ENCODE measurements at places on chromosomes 12 and 14.

- DNase-seq = no peak
These were observed 633 bp upstream of the RNU4-2 start for GRCh38 chr12:120292411-120292660.

DNA sequence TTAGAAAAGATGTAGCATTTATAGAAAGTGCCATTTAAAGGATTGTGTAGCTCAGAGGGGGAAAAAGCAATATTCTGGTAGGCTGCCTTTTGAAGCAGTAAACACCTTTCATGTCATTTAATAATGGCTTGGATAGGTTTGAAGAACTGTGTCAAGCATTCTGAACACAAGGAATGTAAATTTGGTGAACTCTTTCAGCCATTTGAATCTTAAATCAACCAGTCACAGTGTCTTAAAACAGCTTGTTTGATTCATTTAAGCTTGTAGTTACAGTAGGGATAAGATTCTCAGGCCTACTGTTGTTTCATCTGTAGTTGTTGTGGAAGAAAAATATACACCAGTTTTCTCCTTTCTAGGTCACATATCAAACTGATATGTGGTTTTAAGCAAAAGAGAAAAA is 299.4 kb upstream of the NOVA1 start:
- DNase-seq = no peak

DNA sequence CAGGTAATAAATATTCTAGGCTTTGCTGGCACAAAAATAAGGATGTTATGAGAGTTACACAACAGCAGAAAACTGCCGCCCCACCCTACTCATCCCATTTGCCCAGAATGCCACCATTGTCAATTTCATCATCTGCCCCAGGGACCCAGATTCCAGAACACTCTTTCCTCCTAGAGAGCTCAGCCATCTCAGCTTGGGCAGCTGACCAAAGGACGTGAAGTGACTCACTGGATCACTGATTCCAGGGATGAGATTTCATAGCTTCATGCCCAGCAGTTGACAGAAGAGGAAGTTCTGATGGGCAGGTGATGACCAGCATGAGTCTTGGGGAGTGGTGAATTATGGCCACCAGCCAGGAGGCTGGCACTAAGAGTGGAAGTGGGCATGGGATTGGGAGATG is 450.3 kb downstream of the RMST start:
- no peak for DNase-seq

DNA sequence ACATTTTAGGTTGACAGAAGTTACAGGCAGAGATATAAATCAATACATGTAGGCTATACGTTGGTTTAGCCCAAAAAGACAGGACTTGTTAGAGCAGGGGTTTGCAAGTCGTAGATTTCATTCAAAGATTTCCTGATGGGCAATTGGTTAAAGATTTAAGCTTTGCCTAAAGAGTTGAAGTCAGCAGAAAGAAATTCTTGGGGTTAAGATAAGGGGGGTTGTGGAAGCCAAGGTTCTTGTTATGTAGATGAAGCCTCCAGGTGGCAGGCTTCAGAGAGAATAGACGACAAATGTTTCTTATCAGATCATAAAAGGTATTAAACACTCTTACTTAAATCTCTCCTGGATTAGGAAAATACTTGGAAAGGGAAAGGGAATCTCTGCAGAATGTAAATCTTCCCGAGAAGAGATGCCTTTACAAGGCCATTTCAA is 510.8 kb downstream of the TMTC2 start:
- no peak for DNase-seq

DNA sequence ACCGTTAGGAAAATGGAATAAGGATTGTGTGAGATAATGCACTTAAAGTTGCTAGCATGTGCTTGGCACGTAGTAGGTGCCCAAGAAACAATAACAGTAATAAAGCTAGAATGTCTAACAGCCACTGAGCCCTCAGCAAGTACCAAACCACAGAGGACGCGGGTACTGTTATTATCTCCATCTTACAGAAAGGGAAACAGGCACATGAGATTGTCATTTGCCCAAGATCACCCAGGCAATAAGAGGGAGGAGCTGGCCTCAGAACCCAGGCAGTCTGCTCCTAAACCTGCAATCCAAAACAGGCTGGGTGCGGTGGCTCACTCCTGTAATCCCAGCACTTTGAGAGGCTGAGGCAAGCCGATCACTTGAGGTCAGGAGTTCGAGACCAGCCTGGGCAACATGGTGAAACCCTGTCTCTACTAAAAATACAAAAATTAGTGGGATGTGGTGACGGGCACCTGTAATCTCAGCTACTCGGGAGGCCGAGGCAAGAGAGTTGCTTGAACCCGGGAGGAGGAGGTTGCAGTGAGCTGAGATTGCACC is 5.1 kb upstream of the SDS start:
- no peak for DNase-seq

- no peak for DNase-seq
These were observed 451.9 kb upstream of the FBXO33 start for GRCh38 chr14:39884091-39884490.

- DNase-seq = no peak
These were observed 62.9 kb downstream of the GLRX5 start for GRCh38 chr14:95597784-95598211.

- no peak for DNase-seq
These were observed 5.5 kb upstream of the KRT79 start for GRCh38 chr12:52839436-52840105.

DNA sequence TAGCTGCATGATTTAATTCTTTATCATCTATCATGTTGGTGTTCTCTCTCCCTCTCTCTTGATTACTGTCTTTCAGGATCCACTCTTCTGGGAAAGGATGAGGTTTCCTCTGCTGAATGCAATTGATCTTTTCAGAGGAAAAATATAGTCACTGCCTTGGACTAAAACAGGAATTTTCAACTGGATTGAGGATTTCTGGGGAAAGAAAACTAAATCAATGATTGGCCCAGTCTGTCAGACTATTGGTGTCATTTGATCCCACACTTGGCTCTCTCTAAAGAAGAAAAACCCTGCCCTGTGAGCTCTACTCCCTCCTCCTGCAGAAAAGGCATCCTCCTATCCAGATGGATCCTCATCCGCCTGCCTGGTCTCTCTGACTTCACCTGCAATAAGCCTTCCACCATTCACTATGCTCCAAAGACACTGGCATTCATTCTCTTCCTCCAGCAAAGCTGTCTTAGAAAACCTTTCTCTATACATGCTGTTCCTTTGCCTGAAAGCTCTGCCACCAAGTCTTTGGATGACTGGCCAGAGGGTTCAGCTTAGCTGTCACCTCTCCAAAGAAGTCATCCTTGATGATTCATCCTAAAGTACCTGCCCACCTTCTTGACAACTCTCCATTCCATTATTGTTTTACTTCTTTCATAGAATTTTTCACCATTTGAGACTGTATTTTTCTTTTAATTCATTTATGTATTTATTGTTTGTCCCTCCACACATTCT is 127.7 kb upstream of the CAND1 start:
- no peak for DNase-seq

All from GM19239 (cell line).